ENCODE measurements at places on chromosomes 5 and 9.

- DNase-seq, result peak; percentile 78
Measured at GRCh38 chr9:99824378-99825171, 2.9 kb downstream of the NR4A3 start.

GRCh38 chr9:9817176-9817575, 795.6 kb downstream of the PTPRD start:
- DNase-seq, result no peak

GRCh38 chr9:80720579-80720978, 968.8 kb downstream of the TLE1 start:
- DNase-seq, result no peak

DNA sequence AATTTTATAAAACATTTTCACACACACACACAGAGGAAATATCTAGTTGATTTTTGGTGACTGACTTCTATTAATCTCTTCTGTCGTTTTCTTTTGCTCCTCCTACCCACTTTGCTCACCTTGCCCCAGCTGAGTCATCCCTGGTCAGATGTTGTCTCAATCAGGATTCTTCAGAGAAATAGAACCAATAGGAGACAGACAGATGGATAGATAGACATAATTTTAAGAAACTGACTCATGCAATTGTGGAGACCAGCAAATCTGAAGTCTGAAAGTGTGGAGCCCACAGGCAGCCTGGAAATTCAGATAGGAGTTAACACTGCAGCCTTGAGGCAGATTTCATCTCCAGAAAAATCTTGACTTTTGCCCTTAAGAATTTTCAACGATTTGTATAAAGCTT, 37.0 kb upstream of the PIK3R1 start:
- no peak for DNase-seq

- DNase-seq, result no peak
Measured at GRCh38 chr5:41364346-41364745, 146.1 kb downstream of the PLCXD3 start.

GRCh38 chr9:122291458-122291857, 26.8 kb downstream of the MRRF start:
- DNase-seq, result no peak

DNA sequence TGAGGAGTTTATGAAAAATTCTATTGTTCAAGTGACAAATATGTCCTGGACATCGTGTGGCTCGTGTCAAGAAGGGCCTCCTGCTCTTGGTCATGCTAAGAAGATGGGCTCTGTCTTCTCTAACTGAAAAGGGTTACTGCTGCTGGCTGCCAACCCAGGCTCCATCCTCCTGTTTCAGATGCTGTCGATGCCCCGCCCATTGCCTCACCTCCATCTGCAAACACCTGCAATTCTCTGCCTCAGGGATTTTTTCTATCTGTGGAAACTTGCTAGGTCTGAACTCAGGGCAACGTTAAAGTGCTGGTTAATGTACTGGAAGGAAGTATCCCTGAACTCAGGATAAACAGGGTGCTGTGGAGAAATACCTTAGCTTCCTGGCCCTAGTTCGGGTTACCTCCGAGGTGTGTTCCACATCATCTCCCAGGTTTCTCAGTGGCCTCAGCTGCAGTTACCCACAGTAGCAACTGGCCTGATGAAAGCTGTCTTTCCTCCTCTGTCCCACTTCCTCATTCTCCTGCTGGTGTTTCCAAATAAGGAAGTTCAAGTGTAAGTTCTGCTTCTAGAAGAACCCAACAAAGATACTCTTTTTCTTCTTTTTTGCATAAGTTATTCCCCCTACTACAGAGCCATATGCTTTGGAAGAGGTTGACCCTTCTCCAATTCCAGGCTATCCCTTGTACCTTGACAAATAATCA, 151.7 kb upstream of the SMIM23 start:
- DNase-seq, result peak; percentile 72

DNA sequence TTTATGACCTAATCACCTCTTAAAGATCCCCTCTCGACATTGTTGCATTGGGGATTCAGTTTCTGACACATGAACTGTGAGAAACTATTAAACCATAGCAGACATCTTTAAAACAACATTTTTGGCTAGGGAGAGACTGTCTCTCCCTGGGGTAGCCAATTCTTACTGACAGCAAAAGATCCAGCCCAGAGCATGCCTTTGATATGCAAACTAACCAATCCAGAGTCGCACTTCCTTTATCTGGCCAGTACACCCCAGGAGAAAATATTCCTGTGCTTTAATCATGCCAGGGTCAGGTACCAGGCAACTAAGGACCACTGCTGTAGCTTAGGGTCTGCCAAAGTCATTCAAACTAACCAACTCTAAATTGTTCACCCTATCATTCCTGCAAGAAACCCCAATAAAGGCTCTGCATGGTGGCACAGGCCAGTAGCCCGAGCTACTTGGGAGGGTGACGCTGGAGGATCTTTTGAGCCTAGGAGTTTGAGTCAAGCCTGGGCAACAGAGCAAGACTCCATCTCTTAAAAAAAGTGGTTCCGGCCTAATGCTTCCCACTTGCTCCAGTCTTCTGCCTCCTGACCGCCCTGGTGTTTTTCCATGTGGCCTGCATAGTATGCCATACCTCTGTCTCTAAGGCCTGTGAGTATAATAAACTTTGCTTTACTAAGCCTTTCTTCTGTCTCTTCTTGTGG, 62.3 kb upstream of the DAPK1 start:
- DNase-seq, result no peak

DNA sequence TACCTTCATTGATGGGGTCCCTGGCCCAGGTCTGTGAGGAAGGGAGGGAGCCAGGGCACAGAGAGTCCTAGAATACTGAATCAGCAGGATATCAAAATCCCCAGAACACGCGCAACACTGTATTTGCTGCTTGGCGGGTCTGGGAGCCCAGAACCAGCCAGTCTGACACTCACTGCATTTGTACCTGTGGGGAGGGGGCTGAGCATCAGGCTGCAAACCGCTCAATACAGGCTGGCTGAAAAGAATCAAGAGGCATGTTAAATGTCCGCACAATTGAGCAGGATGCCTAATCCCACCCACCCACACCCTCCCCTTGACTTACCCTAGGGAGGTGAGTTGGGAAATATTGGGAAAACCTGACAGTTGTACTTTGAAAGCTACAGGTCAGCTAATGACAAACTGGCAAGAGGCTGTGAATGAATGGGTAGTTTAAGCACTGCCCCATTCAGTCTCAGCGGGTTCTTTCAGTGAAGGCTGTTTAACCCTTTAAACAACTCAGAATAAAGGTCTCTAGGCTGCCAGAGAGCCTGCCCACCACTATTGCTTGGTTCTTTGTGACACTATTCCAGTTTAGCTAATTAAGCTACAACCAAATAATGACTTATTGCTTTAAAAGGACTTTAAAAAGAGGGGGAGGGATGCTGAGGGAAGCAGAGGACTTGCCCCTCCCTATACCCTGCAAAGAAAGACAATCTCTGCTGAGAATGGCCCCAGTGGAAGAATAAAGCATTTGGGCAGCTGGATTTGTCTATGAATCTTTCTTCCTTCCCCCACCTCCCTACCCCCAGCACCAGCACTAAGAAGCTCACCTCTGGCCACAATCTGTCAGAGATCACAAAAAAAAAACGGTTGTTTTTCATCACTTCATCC, 5.0 kb downstream of the SPRY4 start:
- DNase-seq, result no peak

GRCh38 chr9:36485647-36486328, 85.7 kb upstream of the RNF38 start:
- no peak for DNase-seq

- DNase-seq, result no peak
Measured at GRCh38 chr5:74978345-74978744, 74.0 kb downstream of the GCNT4 start.

GRCh38 chr5:67238191-67238590, 41.6 kb upstream of the CD180 start:
- DNase-seq, result no peak

- no peak for DNase-seq
Measured at GRCh38 chr9:126591922-126592321, 21.8 kb upstream of the LMX1B start.

DNA sequence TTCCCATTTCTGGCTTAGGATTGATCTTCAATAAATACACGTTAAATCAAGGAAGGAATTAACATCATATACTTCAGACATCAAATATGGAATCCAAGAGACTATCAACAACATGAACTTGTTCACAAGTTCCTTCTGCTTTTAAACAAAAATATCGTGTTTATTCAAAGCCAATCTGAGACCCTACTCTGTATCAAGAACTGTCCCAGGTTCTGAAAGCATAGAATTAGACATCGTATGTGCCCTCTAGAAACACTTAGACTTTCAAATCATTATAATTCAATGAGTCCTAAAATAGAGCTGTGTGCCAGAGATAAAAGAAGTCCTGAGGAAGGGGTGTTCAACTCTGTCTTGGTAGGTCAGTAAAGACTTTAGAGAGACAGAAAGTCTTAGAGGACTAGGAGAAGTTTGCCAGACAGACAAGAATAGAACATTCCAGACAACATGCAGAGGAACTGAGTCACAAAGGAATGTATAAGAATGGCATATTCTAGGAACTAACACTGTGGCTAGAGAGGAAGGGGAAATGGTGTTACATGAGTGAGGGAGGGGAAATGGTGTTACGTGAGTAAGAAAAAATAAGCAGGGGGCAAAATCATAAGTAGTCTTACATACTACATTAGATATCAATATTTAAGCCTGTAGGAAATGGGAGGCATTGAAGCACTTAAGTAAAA, 2.9 kb downstream of the TPD52L3 start:
- no peak for DNase-seq

- DNase-seq, result no peak
Measured at GRCh38 chr5:136007271-136007670, 21.5 kb upstream of the TGFBI start.

- DNase-seq, result no peak
Measured at GRCh38 chr9:97559111-97559514, 57.6 kb downstream of the TMOD1 start.

GRCh38 chr5:143887903-143888665, 76.1 kb downstream of the HMHB1 start:
- no peak for DNase-seq

- DNase-seq, result no peak
Measured at GRCh38 chr5:69013481-69013880, 80.3 kb upstream of the SLC30A5 start.

- DNase-seq, result no peak
Measured at GRCh38 chr9:36041506-36041905, 4.8 kb downstream of the RECK start.

DNA sequence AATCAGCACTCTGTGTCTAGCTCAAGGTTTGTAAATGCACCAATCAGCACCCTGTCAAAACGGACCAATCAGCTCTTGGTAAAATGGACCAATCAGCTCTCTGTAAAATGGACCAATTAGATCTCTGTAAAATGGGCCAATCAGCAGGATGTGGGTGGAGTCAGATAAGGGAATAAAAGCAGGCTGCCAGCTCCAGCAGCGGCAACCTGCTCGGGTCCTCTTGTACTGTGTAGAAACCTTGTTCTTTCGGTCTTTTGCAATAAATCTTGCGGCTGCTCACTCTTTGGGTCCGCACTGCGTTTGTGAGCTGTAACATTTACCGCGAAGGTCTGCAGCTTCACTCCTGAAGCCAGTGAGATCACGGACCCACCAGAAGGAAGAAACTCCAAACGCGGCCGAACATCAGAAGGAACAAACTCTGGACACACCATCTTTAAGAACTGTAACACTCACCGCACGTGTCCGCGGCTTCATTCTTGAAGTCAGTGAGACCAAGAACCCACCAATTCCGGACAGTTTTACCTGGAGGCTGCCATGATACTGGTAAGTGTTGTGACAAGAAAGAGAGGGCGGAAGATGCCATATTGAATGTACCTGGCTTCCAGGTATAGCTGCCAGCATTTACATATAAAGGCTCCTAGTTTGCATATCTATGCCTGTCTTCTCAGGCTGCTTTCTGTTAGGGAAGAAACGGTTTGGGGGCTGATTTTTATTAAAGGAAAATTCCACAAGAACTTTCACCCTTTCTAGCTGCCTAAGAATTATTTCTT, 758.5 kb upstream of the CTNND2 start:
- no peak for DNase-seq

DNA sequence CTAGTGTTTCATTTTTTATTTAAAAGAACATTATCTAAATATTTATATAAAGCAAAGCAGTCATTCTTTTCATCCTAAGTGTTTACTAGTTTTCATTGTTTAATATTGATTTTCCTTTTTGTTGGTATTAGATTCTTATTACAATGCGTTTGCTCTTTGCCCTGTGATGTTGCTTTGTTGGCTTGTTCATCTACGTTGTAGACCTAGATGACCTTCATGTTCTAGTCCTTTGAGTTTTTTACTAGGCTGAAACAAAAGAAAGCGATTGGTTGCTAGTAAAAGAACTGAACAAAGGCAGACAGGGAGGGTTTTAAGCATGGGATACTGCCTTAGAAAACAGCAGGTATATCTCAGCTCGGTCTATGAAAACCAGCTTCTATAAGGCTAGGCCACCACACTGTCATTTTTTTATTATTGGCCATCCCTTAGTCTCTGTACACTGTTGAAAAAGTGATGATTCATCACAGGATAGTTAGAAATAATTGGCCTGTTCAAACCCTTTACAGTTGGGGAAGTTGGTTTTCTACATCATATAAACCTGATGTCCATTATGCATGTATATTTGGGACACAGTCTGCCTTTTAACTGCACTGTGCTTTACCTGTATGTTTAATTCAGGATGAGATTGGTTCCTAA, 119.0 kb downstream of the ZCCHC7 start:
- DNase-seq, result no peak

DNA sequence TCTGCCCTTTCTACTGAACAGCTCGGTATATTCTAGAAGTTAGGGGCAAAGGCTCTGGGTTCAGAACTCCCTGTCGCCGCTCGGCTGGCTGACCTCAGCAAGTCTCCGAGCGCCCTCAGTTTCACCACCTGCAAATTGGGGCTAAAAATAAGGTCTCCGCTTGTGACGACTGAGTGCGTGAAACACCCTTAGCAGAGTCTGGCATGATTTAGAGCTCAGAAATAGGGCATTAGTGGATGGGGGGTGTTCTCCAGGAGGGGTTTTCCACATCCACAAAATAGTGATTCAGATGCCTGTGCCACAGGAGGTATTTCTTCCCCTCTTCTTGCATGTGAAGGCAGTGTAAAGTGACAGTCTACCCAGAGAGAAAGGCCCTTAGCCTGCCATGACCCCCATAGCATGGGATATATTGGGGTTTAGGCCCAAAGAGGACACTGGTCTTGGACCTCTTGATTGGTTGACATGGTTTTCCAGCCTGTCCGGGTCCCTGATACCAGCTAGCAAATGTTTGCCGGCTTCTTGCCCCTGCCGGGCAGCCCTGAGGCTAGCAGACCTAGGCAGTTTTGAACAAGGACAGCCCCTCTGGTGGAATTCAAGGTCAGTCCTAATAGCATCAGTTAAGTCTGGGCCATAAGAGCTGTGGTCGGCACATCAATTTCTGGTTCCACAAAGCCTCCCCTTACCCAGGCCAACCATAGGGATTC, 1.4 kb downstream of the ERGIC1 start:
- DNase-seq, result no peak

DNA sequence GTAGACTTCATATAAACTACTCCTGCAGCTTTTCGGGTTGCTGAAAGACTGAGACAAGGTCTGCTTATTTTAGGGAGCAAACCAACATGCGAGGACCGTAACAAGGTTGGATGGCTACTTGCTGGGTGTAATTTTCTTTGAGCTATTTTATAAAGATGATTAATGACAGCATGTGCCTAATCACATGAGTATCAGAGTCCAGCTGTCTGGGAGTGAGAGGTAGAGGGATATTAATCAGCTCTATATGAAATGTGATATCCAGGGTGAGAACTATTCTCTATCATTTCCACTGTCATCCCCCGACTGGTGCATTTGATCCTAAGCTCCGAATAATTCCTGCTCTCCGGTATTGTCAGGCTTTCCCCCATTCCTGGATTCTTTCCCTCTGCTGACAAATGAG, 193.8 kb upstream of the HMHB1 start:
- DNase-seq, result no peak

GRCh38 chr9:21429191-21429590, 11.0 kb upstream of the IFNA1 start:
- no peak for DNase-seq

- no peak for DNase-seq
Measured at GRCh38 chr9:98609646-98610045, 99.1 kb downstream of the GABBR2 start.

Measured in Karpas-422 (cell line).